ENCODE measurements at places on chromosomes 3 and 15. TPM values are rescaled to one million over a fixed set of nuclear protein-coding genes. Genes with fewer than 3 reads are reported as not detected.

DNA sequence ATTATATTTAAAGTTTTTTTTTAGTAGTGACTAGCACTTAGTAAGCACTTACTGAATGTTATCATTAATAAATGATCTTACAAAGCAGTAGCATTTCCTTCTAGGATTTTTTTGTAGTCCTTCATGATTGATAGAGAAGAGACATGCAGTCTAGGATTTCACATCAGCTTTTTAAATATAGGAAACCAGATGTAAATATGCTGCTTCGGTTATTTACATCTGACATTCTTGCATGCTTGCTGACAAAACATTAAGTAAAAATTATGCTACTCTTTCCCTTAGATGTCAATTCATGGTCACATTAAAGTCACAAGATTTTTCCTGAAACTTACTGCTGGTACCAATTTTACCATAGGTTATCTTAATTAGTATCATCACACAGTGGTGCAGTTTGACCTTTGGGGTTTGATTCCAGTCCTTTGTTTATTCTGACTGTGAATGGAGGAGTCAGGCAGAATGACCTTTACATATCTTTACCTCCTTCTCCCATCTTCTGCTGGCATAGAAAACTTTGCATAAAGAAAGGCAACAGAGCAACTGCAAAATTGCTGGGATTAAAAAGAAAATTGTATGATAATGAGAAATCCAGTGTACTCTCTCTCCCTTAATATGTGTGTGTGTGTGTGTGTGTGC, 286.5 kb downstream of the LPP start:
- no peak for DNase-seq

DNA sequence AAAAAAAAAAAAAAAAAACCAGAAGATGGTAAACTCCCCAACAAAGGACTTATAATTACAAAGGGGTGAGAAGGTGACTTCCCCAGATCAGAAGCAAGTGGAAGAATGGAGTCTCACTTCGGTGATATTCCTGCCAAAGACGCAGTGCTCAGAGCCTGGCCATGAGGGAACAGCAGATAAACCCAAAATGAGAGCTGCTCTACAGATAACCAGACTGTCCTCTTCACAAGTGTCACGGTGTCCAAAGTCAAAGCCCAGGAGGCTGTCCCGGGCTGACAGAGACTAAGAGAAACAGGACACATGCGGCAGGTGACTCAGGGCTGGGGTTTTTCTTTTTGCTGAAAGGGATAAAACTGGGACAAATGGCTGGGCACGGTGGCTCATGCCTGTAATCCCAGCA, 48.8 kb downstream of the HMCES start:
- DNase-seq, result no peak

The ZPLD1 gene
- not detected for total RNA-seq

DNA sequence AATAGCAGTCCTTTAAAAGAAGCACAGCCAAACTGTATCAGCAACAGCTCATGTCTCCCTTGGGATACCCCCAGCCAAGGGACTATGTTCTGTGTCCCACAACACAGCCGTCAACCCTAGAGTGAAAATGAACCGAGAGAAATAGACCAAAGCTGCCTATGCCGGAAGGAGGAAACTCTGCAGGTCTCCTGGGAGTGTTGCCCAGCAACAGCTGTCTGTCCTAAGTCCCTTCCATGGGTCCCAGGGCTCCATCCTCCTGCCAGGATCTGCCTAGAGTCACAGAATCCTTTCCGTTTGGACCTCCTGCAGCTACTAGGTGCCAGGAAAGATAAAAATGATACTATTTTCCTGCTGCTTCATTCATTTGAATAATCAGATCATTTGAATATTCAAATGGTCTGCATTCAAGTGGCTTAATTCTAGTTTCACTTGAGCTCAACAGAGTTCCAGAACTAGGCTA, 53.1 kb downstream of the TRANK1 start:
- DNase-seq, result no peak

The CHRM5 gene
- total RNA-seq, result not detected

The SLC35G2 gene
- 2.1 TPM for total RNA-seq
